ENCODE measurements at places on chromosomes 5 and 9.

GRCh38 chr5:169097374-169098326 is 203.3 kb downstream of the SLIT3 start:
- no peak for DNase-seq

- no peak for DNase-seq
These were observed 145.9 kb downstream of the CPLANE1 start for GRCh38 chr5:37103302-37103701.

DNA sequence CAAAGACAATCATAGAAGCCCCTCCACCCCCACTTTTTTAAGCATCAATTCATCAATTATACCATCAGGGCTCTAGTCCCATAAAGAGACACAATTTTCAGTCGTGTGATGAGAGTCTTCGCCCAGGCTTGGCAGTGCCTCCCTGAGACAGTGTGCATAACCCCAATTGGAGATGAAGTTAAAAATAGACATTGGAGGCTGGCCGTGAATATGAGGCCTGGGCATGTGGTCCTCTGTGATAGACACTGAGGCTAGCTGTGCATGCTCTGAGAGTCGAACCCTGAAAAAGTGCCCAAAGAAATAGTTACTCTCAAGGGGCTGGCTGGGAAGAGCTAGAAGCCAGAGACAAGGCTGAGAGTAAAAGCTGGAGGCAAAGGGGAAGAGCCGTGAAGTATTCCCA is 248.6 kb upstream of the NR4A3 start:
- DNase-seq, result no peak

- DNase-seq, result no peak
These were observed 149.8 kb upstream of the PPP1R26 start for GRCh38 chr9:135329571-135330306.

GRCh38 chr5:35617435-35618303 is at the start of gene SPEF2:
TSS of gene SPEF2 (plus strand) at chr5:35617863. CDS start at chr5:35617998, 135 bp downstream.
- DNase-seq, result peak; percentile 39

- DNase-seq, result no peak
These were observed at the start of gene DMRT2 for GRCh38 chr9:1050125-1050895. TSS of gene DMRT2 (plus strand) at chr9:1050357. CDS start at chr9:1051614, 1,257 bp downstream.

- DNase-seq, result no peak
These were observed 6.6 kb upstream of the CEMIP2 start for GRCh38 chr9:71774920-71775319.

GRCh38 chr9:96769989-96770388 is 7.9 kb downstream of the ZNF510 start:
- DNase-seq, result no peak

DNA sequence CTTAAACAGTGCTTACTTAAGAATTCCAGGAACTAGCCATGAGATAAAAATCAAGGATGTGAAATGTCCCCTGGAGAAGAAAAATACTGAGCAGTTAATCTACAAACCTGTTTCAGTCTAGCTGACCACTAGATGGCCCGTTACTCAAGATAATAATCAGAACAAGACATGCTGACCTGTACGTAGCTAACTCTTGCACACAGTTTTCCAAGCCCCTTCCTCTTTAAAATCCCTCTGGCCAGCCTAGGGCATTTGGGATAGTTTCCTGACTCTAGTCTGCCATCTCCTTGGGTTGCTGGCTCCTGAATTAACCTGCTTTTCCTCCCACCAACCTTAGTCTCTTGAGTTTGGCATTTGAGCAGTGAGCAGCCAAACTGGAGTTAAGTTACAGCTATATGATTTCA is 59.2 kb upstream of the TRAF1 start:
- DNase-seq, result no peak

DNA sequence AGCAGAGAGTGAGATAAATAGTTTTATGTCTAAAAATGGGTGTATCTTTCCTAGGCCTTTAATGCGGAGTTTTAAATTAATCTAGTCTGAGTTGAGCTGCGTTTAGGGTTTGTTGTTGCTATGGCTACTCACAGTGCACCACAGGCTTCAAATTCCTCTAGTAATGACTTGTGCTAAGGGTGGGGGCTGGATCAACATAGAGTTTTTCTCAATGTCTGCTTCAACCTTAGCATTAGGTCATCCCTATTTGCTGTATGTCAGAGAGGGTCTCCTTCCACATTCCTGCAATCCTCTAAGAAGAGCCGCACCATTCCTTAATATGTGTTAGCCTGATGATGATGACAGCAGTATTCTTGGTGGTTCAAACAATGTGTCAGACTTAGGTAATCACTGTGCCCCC is 465.6 kb upstream of the KIF2A start:
- DNase-seq, result no peak

- no peak for DNase-seq
These were observed 43.8 kb downstream of the SLC38A9 start for GRCh38 chr5:55668356-55668755.

DNA sequence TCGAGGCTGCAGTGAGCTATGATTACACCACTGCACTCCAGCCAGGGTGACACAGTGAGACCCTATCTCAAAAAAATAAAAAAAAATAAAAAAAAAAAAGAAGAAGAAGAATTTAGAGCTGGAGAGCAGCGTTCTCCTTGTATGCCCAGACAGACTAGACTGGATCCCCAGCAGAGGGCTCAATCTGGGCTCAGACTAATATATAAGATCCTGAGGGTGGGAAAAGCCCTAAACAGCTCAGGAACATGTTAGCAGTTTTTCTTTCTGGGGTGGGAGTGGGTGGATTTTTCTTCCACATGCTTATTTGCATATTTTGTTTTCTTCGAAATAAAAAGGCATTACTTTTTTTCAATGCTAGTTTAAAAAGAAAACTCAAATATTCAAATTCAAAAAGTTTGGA is 904 bp upstream of the BSPRY start:
- DNase-seq, result no peak

- no peak for DNase-seq
These were observed 41.3 kb downstream of the EFCAB9 start for GRCh38 chr5:172235132-172235780.

DNA sequence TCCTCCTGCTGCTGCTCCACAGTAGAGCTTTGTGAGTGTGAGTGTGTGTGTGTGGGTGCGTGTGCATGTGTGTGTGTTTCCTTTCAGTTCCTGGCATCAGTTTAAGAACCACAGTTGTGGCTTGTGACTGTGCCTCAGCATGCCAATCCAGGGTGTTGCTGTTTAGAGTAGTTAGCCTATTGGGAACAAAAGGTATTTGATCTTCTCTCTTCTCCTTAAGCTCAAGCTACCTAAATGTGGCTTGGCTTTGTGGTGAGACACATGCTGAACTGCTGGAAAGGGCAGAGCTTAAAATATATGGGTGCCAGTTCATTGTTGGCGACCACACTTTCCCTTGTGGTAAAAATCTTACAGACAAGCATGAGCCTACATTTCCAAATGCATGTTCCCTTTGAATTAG is 116.6 kb upstream of the BNC2 start:
- no peak for DNase-seq

- no peak for DNase-seq
These were observed 5.5 kb downstream of the PDLIM4 start for GRCh38 chr5:132262882-132263547.

- no peak for DNase-seq
These were observed 101.8 kb downstream of the CDK5RAP2 start for GRCh38 chr9:120478208-120478607.

DNA sequence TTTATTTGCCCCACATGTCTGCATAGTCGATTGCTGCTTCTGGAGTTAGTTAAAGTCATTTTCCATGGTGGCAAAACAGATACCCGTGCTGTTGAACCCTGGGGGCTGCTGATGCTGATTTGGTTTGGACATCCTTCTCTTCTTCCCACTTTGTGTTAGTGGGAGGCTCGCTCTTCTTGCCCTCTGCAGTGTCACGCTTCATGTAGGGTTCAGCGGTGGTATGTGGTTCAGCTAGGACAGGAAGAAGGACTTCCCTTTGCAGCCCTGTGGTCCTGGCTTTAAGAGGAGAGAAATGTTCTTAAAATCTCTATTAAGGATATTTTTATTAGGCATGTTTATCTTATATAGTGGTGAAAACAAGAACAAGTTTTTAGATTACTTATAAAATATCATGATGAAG is 36.2 kb downstream of the SLC36A1 start:
- no peak for DNase-seq

DNA sequence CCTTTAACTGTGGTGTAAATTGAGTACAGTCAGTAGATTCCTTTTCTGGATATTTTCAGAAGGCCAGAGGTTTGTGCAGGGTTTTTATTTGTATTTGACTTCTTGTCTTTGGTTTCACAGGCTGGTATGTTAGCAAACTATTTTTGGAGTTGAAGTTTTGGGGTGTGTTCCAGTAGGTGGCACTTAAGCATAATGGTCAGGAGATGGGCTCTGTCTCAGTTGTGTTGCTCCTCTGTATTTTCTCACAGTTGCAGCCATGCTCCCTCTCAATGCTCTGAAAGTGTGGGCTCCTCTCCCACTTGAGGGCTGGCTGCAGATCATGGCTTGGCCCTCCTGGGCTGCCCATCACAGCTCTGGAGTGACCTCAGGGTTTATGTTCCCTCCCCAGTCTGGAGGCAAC is 267.0 kb upstream of the PCSK5 start:
- no peak for DNase-seq

DNA sequence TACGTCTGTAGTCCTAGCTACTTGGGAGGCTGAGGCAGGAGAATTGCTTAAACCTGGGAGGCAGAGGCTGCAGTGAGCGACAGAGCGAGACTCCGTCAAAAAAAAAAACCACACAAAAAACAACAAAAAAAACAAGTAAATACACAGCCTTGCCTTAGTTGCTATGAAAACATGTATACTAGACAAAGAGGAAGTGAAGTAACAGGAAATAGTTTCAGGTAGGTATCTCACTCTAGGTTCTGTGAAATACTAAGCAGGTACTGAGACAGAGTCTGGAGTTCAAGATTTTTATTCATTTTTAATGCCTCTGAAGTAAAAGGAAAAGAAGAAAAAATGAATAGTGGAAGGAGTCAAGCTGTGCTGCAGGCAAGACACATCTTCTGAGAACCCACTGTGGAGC is 687.9 kb upstream of the RGMB start:
- no peak for DNase-seq

DNA sequence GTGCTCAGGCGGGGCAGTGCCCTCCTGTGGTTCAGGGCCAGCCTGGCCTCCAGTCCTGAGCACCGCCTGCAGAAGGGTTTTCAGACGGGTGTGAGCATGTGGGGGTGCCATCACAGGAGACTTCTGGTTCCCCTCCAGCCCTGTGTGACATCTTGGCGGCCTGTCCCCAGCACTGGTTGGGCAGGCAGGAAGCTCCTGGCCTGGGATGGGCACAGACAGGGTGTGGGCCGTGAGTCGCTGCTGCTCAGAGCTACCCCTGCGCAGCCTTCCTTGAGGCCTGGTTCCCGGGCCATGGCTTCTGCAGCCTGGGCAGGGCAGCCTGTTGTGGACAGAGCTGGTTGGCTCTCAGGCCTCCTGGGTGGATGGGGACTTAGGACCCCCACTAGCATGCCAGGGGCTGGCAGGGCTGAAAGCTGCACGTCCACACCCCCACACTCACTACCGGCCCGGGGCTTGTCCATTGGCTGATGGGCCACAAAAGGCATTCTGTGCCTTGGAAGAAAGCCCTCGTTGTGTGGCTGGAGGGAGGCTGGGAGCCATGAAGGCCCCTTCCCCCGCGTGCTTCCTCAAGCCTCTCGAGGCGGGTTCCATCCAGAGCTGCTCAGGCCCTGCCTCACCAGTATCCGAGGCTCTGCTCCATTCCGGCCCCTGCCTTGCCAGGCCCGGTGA is 58.7 kb downstream of the RXRA start:
- no peak for DNase-seq

- DNase-seq, result no peak
These were observed 192.5 kb downstream of the CDK5RAP2 start for GRCh38 chr9:120387257-120388002.

- no peak for DNase-seq
These were observed 24.3 kb upstream of the POMT1 start for GRCh38 chr9:131478421-131478868.

GRCh38 chr5:102682101-102682647 is 72.9 kb upstream of the PAM start:
- DNase-seq, result no peak

GRCh38 chr9:137085920-137086530 is 760 bp upstream of the MAN1B1 start:
- no peak for DNase-seq

DNA sequence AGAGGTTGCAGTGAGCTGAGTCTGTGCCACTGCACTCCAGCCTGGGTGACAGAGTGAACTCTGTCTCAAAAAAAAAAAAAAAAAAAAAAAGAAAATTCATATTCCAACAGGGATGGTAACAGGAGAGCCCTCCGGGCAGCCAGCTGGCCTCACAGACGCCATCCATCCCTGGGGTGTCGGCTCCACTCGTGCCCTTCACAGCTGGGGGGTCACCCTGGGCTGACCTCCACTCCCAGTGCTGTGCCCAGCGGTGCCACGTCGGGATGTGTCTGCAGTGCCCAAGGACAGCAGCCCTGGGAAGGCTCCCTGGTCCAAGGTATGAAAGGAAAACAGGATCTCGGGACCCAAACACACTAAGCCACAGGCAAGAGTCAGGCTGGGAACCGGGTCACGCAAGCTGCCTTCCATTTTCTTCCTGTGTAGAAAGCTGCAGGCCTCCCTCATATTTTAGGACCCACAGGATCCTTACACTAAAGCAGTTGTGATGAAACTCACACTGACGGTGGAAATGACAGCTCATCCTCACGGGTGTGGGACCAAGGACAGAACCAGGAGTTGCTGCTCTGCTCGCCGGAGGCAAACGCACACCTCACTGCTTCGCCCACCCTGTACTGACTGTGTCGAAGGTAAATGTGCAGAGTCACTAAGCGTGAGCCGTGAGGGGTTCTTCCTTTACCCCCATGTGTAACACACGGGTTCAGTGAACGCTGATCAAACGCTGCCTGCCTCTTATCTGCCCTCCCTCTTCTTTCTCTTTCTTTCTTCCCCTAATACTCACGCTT is 5.3 kb downstream of the SLC12A7 start:
- no peak for DNase-seq

DNA sequence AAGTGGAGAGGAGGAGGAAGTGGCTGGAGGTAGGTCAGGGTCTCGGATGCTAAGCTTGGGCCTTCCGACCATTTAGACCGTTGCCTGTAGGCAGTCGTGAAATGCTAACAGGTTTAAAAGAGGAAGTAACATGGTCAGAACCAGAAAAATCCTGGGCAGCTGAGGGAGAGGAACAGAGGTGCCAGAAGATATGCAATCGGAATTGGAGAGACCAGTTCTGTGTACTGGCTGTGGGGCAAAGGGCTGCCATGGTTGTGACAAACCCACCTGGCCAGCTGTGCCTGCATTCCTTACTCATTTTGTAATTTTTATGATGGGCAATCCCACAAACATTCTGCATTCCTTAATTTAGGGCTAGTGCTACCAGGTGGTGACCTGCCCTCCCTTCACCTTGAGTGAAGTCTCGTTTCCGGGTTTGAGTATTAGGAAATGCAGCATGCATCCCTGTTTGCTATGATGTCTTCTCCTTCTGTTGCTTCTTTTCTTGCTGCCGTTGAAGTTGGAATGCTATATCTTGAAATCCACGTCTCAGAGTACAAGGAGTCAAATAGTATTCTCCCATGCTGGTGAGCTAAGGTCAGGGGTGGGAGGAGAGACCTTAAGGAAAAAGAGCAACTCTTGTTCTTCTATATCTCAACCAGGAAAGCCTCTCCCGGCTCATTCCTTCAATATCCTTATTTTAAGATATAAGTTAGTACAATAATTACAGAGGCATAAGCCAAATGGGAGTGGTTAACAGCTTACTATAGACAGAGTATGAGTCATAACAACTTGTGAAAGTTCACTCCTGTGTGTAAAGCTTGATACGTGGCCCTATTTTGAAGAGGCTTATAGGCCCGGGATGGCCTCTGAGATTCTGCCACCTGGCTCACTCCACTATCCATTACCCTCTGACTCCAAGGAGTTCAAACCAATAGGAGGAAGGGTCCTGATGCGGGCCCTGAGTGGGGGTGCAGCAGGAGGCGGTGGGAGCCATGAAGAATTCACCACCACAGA is 37.0 kb downstream of the B4GALT1 start:
- no peak for DNase-seq

- no peak for DNase-seq
These were observed 136.5 kb upstream of the ABCA1 start for GRCh38 chr9:105064248-105065097.

GRCh38 chr5:125559296-125559695 is 812.9 kb upstream of the ZNF608 start:
- DNase-seq, result no peak

Measured in cortex of kidney (tissue), 1 donor.